ENCODE measurements at places on chromosomes 1 and 21.

DNA sequence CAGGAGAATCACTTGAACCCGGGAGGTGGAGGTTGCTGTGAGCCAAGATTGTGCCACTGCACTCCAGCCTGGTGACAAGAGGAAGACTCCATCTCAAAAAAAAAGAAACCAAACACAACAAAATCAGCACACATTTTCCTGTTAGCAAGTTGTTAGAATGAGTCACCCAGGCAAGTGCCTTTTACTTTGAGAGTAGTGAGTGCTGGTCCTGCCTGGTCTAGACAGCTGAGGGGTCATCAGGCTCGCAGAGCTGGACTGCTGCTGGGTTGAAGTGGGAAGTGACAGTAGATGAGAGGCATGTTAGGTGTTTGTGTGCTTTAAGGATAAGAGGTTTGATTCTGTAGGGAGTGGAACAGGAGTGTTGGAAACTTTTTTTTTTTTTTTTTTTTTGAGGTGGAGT lies 31.9 kb downstream of the GNPAT start:
- DNase-seq = no peak

GRCh38 chr1:114192328-114192727 lies 38.7 kb upstream of the SYT6 start:
- no peak for DNase-seq

DNA sequence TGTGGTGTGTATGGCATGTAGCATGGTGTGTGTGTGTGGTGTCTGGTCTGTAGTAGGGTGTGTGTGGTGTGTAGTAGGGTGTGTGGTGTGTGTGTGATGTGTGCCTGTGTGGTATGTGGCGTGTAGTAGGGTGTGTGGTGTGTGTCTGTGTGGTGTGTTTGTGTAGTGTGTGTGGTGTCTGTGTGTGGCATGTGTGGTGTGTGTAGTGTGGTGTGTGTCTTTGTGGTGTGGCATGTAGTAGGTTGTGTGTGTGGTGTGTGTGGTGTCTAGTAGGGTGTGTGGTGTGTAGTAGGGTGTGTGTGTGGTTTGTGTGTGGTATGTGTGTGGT lies 85.5 kb downstream of the SYT2 start:
- DNase-seq = no peak

DNA sequence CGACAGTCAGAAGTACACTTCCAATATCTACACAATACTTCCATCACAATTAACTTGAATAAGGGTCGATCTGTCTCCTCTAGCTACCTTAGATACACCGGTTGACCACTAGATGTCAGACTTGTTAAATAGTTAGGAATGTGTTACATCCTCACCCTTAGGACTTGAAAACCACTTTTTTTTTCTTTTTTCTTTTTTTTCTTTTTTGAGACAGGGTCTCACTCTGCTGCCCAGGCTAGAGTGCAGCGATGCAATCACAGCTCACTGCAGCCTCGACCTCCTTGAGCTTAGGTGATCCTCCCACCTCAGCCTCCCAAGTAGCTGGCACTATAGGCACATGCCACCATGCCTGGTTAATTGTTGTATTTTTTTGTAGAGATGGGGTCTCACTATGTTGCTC lies 120.4 kb upstream of the GREM2 start:
- DNase-seq = no peak

DNA sequence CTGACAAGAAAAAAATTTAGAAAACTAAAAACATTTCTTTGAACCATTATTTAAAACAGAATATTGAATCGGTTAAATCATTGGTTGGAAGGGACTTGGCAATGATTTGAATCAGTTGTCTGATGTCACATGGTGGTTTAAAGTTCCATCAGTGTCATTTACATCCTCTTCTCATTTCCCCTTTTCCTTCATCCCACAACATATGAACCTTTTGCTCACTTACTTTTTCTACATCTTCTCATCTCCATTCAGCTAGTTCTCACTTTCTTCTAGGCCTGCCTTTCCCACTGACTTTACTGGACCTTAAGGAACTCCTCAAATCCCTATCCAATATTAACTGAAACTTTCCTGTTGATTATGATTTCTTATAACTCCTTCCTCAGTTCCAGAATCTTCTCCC lies 58.5 kb downstream of the PHACTR4 start:
- DNase-seq = no peak

GRCh38 chr1:156980551-156980950 lies 60.1 kb downstream of the LRRC71 start:
- no peak for DNase-seq

DNA sequence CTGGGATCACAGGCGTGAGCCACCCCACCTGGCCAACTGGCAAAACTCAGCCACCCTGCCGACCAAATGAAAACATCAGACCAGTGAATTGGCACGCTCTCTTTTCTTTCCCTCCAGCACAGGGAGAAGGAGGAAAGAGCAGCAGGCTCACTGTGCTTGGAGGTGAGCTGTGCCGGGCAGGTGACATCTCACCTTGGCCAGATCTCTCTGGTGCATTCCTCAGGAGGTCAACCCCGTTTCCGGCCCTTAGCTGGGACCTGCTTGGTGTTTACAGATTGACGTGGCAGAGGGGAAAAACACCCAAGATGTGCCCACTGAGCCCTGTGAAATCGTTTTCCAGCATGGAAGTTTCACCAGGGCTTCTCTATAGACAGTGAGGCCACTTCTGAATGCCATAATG lies 45.1 kb downstream of the TMEM51 start:
- no peak for DNase-seq

- DNase-seq = peak; percentile 60
Measured at GRCh38 chr21:37032877-37033471, 26.5 kb downstream of the RIPPLY3 start.

DNA sequence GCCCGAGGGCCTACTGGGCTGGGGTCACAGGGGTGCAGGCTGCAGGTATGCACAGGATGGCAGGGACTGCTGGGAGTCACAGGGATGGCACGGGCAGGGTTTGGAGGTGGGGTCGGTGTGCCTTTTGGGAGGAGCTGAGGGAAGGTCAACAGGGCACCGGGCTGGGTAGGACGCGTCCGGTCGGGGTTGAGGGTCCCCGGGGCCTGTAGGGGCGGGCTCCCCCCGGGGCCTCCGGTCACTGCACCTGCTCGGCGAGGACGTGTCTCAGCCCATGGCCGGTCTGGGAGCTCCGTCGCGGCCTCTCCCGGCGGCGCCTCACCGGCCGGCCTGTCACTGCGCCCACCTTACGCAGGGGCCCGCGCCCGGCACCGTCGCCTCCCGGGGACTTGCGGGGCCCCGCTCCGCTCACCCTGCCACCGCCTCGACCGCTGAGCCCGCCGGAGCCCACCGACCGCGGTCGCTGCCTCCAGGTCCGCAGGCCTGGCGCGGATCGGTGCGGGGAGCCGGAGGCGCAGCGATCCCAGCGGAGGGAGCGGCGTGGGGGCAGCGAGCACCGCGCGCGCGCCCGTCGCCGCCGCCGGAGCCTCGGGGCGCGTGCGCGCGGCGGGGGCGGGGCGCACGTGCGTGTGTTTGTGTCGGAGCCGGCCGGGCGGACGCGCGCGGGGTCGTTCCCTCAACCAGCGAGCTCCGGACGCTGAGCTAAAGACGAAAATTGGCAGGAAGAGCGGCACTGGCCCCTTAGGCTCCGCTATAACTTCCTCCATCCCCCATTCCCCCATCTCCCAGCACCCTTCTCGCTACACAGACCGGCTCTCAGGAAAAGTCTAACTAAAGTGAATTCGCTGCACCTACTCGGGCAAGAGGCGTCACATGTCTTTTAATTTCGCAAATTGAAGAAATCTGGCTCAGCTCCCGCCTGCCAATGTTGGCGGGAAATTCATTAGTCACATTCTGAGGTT lies at the start of gene AMIGO1:
AMIGO1 (minus strand) TSS at position 552 of the 959 bp plus-strand sequence. CDS start 815 bp downstream, outside the sequence.
- no peak for DNase-seq

- no peak for DNase-seq
Measured at GRCh38 chr1:245953876-245954660, 553.0 kb downstream of the SMYD3 start.

DNA sequence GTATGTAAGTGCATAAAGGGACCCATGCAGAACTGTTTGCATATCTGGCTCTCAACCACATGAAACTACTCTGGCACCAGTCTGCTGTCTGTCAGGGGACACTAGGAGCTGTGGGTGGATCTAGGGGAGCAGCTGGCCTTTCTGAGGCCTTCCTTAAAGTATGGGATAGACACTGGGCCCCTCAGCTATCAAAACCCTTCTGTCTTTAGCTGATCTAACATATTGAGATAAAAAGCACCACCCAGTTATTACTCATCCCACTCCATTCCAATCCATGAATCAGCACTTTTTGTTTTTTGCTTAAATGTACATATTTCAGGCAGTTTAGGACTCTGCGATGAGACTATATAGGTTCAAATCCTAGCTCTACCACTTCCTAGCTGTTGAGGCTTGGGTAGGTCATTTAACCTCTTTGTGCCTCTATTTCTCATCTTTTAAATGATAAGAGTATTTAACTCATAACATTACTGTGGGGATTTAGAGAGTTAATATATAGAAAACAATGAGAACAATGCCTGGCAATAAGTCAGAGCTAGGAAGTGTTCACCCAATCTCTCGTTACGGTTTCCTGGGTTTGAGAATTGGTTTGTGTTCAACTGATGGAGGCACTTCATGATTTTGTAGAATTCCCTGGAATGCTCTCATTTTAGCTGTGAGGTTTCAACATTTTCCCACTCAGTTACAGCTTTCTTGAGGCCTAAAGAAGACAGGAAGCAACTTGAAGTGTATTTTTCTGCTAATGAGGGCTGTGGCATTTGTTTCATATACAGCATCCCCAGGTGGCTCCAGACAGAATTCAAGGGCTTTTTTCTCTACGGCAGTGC lies 68.9 kb downstream of the LRIG2 start:
- peak; percentile 52 for DNase-seq

- DNase-seq = no peak
Measured at GRCh38 chr21:32772281-32773047, 909 bp upstream of the PAXBP1 start.

DNA sequence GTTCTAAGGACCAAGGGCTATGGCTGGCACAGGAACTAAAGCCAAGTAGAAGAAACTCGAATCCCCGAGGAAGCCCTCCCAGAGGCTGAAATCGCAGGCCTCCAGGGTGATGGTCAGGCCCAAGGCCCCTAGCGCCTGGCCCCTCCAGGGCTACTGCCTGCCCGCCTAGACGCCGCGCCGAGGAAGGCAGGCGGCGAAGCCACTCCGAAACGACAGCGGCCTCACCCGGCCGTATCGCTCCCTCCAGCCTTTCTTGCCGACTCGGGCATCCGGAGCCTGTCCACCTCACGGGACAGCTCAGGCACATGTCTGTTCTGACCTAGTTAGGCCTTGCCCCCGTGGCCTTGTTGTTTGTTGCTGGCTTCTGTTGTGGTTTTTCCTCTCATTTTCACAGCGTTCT lies 9.7 kb upstream of the LHX8 start:
- no peak for DNase-seq

DNA sequence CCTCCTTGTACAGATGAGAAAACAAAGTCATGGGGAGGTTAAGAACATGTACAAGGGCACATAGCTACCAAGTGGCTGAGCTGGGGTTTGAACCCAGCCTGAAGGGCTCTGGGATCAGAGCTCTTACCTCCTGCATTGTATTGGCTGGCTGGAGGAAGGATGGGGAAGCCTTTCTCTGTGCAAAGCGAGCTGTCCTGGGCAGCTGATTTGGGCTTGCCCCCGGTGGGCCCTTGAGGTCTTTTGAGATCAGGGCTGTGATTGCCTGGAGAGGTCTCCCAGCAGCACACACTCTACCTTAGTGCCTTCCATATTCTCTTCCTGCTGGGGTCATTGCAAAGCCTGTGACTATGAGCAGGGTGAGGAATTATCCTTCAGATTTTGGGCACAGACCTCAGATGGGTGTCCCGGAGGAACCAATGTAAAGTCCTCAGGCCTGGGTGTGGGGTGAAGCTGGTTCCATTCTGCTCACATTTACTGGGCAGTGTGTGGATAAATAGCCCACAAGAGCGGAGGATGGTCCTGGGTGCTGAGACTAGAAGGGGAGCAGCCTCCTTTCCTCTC lies 53.3 kb upstream of the EPS8L3 start:
- no peak for DNase-seq

DNA sequence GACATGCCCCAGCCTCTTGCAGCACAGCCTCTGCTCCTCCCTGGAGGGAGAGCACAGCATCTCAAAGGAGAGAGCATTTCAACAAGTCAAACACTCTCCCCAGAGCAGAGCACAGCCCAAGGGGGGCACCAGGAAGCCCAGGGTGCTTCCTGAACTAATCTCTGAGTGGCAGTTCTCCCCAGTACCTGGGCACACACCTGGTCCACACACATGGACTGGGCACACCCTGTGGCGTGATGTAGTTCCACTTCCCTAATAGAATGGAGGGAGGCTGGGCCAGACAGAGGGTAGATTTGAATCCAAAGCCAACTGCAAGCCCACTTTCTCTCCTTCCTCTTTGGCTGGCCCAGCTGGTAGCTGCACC lies 55.5 kb downstream of the CD46 start:
- no peak for DNase-seq

DNA sequence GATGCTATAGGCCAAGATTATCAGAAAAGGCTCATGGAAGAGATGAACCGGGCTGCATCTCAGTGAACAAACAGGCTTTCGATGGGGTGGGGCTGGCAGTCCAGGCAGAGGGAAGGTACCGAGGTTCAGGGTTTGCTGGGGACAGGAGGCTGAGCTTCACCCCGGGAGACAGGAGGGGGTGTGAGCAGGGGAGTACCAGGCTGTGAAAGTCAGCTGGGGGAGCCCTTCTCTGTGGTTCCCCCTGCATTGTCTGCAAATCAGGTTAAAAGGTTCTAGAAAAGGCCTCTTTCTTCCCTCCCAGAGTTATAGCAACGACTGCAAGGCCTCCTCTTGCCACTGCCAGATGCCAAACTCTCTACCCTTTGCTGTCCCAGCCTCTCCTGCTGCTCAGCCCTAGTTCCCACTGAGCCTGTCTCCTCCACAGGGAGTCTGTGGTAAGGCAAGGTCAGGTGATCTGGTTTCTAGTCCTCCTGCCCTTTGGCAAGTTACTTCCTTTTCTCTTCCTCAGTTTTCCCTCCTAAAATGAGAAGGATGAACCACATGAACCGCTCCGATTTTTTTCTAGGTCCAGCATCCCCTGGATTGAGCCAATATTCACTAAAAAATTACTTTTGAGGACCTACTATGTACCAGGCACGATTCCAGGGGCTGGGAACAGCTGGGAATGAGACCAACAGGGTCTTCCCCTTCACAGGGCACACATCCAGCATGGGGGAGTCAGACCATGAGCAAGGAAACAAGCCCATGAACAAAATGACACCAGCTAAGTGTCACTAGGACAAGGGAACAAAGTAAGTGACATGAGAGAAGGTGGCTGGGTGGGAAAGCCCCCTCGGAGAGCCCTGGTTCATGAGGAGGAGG lies 7.2 kb downstream of the LAD1 start:
- DNase-seq = no peak

DNA sequence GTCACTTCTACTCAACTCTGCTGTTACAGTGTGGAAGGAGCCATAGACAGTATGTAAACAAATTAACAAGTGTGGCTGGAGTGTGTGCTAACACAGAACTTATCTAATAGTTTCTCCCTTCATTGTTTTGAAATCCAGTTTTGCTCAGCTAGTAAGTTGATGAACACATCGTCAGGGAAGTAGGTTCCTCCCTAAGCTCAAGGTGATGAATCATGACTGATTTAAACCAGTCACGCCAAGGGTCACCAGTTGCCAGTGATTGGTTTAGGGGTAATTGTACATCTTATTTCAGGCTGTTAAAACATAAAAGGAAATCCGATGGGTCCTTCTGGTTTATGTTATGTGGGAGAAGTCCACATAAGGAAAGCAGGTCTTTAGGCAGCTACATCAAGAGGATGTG lies 97.0 kb upstream of the CHODL start:
- peak; percentile 87 for DNase-seq

GRCh38 chr1:113659556-113659955 lies 99.7 kb downstream of the PHTF1 start:
- no peak for DNase-seq

GRCh38 chr1:3928586-3928985 lies 28.5 kb upstream of the C1orf174 start:
- no peak for DNase-seq

GRCh38 chr1:215501496-215501895 lies 65.6 kb upstream of the KCTD3 start:
- DNase-seq = no peak

- peak; percentile 23 for DNase-seq
Measured at GRCh38 chr21:39319814-39320332, 6.4 kb upstream of the BRWD1 start.
